ENCODE measurements at places on chromosomes 7 and 10.
A peak's percentile ranks its signal among the peaks of the same experiment; 100 is the strongest.

DNA sequence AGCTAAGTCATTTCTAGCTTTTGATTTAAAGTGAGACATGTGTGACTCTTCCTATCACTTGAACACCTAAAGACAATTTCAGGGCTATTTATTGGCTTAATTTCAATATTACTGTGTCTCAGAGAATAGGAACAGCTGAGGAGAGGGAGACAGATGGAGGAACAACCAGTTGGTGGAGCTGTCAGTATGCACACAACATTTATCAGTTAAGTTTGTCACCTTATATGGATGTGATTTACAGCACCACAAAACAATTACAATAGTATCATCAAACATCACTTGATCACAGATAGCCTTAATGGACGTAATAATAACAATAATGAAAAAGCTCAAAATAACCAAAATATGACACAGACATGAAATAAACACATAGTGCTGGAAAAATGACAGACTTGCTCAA lies 129.6 kb downstream of the NPSR1 start:
- DNase-seq = no peak

- DNase-seq = no peak
These were observed 99.5 kb upstream of the MXI1 start for GRCh38 chr10:110107887-110108286.

GRCh38 chr10:110138197-110138812 lies 69.1 kb upstream of the MXI1 start:
- peak; percentile 91 for DNase-seq

DNA sequence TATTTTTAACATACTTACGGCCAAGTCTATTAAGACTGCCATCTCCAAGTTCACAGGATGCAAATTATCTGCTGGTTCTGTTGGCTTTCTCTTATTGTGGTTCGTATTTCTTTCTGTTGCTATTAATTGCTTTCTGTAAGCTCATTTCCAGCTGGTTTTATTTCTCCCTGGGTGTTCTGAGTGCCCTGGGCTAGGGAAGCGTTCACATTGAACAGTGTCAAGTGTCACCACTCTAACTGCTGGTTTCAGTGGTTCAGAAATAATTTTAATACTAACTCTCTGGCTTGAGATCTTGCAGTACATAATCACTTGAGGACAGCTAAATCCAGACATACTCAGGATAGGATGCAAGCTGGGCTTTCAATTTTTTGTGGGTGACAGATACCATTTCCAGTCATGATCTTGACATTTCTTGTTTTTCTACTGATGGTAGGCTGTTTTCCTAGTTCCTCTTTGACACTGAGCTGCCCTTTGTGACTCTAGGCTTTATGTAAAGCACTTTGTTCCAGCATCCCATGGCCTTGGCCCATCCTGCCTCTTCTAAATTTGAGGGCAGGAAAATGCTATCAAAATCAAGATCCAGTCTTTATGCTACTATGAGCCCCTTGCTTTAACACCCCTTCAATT lies 117.6 kb downstream of the SNX13 start:
- DNase-seq = no peak

DNA sequence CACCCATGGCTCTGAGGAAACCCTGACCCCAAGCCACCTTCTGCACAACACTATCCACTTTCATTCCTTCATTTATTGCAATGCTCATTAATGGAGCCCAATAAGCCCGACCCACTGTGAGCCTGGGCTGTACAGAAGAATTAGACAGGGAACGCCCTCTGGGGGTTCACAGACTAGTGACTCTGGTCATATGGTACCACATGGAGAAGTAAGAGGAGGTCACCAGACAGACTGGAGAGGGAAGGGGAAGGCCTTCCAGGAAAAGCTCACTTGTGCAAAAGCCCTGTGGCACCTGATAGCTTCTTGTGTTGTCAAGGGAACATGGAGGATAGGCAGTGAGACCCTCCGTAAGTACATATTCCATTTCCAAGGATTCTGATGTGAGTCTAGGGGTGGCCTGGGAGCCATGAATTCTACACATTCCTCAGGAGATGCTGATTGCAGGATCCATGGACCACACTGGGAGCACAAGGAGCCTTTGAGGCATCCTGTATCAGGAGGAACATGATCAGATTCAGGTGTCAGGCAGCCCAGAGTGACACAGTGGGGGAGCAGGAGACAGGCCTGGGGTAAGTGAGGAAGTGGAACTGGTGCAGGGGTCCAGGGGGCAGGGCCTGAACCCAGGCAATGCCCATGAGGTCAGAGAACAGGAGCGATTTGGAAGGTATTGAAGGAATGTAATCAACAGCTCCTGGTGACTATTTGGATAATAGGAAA lies 19.9 kb downstream of the TMEM72 start:
- DNase-seq = no peak

DNA sequence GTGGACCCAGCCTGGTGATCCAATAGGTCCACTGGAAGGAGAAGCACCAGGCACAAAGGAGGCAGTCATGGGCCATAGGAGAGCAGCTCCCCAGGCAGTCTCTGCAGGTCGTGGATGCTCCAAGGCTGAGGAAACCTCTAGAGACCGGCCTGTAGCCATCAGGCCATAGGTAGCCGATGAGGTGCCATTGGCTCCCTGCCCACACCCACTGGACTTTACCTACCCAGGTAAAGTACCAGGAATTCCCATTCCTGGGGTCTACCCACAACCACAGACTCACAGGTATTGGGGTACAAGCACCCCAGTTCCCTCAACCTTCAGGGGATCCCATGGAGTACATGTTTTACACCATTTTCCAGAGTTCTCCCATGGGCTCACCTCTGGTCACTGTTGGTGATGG lies 188.0 kb upstream of the TCERG1L start:
- no peak for DNase-seq

- DNase-seq = no peak
These were observed 81.0 kb upstream of the ITPRID1 start for GRCh38 chr7:31432836-31433340.

GRCh38 chr7:77570330-77571011 lies 33.4 kb downstream of the PTPN12 start:
- DNase-seq = peak; percentile 17

DNA sequence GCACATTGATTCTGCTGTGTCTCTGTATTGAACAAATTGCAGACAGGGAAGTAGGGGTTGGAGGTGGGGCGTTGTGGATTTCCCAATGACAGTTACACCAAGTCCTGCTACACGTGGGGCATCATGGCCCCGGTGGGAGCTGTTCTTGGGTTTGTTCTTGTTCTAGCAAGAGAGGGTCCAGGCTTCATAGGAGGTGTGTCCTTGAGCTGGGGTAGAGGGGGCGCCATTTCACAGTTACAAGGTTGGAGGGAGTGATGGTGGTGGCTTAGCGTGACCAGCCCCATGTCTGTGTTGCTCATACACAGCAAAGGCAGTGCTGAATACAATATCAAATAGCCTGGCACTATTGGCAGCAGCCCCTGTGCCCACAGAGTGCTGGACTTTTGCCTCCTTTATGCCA lies 15.7 kb downstream of the SH2D4B start:
- no peak for DNase-seq

DNA sequence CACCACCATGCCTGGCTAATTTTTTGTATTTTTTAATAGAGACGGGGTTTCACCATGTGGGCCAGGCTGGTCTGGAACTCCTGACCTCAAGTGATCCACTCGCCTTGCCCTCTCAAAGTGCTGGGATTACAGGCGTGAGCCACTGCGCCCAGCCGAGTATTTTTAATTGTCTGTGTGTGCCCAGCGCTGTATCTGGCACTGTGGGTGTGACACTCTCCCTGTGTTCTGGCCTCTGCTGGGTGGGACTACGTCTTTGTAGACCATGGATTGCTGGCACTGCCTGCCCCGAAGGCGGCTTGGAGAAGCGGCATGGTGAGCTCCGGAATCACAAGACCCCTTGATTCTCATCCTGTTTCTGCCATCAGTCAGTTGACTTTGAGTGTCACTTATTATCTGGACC lies 136.2 kb downstream of the CDH23 start:
- no peak for DNase-seq

- DNase-seq = no peak
These were observed 258.0 kb downstream of the XPNPEP1 start for GRCh38 chr10:109665321-109665720.

- DNase-seq = no peak
These were observed 831 bp downstream of the ZKSCAN5 start for GRCh38 chr7:99505324-99505662.

DNA sequence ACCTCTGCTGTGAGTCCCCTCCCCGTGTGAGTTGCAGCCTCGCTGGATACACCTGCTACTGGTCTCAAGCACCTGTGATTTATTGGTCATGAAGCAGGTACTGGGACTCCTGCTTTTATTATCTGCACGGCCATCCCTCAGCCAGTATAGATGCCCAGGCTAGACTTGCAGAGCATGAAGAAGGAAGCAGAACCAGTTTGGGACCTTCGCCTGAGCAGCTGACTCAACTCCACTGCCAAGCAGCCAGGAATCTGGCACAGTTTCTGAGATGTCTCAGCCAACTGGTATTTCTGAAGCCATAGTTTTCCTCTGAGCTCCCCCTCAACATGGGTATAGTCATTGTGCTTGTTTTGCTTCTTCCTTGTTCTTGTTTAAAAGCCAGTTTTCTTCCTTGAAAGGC lies 28.0 kb upstream of the SLC39A12 start:
- no peak for DNase-seq

DNA sequence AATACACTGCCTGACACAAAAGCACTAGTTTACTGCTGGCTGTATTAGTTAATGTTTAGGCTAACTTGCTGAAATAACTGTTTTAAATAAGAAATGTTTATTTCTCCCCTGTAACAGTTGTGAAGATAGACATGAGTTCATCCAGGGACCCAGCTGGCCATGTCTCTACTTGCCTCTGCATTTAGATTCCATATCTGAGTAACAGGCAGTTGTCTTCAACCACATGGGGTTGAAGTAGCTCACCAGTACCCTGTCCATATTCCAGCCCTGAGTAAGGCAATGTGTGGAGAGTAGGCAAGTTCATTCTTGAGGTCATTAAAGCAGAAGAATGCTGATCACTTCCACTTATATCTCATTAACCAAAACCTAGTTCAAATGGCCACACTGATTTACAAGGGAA lies 31.1 kb upstream of the RSBN1L start:
- no peak for DNase-seq

GRCh38 chr7:40964610-40965009 lies 738.3 kb downstream of the INHBA start:
- DNase-seq = no peak

- no peak for DNase-seq
These were observed 14.1 kb downstream of the PRLHR start for GRCh38 chr10:118581340-118581739.

GRCh38 chr7:39615350-39615975 lies 7.9 kb upstream of the RALA start:
- DNase-seq = no peak

- DNase-seq = no peak
These were observed 12.0 kb downstream of the MTG1 start for GRCh38 chr10:133405844-133406527.

GRCh38 chr7:92133133-92133736 lies 1.0 kb downstream of the CYP51A1 start:
- no peak for DNase-seq

Measured in hematopoietic multipotent progenitor cell treated with erythropoietin and hydrocortisone succinate and interleukin-3 and kit ligand, for 8 days (in vitro differentiated cells).